ENCODE measurements at places on chromosomes 1 and 21.

DNA sequence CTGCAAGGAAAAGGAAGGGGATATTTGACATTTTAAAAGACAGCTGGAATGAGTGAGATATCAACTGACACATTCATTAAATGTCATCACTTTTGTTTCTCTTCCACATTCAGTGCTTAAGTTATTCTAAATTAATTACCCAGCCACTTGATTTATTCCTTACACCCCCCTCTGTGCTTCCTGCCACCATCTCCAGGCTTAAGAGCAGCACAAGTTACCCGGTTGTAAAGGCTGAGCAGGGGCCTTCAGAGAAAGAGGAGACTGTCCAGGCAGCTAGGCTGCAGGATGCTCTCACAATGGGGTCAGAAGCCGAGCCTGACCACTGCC is 71.4 kb downstream of the SYT6 start:
- DNase-seq: no peak

- DNase-seq: peak; percentile 74
Measured at GRCh38 chr1:19122668-19123067, 87.4 kb downstream of the UBR4 start.

- DNase-seq: no peak
Measured at GRCh38 chr1:236978740-236979139, 25.5 kb downstream of the MT1HL1 start.

DNA sequence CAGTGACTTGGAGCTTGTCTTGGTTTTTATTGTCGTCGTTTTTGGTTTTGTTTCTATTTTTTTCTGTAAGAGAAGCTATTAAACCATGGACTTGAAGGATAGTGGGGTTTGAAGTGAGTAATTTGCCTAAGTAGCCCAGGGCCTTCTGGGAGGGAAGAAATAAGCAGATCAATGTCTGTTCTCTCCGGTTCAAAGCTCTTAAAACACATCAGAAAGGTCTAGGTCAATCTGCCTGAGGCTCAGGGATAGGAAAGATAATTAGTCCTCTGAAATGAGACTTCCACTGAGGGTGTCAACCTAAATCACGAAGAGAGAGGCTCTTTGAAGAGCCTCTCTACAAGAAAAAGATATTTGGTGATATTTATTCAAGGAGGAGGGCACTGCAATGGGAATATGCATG is 178.0 kb downstream of the MATN1 start:
- no peak for DNase-seq

- DNase-seq: no peak
Measured at GRCh38 chr1:16420424-16421118, 16.7 kb downstream of the SPATA21 start.

- DNase-seq: no peak
Measured at GRCh38 chr1:59391212-59392179, 94.6 kb downstream of the FGGY start.

DNA sequence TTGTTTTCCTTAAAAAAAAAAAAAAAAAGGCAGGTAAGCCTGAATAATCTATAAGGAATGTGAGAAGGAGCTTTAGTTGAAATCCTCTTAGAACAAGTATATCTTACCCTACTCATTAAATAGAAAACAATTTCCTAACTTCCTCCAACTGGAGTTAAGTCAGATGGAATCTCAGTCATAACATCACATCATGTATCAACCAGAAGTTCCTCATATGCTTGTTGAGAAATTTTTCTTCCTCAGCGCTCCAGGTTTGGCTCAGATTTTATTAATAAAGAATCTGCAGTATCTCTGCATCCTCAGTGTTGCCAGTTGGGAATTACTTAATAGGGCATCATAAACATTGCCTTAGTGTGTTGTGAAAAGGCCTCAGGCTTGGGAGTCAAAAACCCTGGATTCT is 37.6 kb downstream of the DUSP10 start:
- no peak for DNase-seq

- DNase-seq: no peak
Measured at GRCh38 chr1:197706601-197707000, 68.7 kb downstream of the DENND1B start.

- no peak for DNase-seq
Measured at GRCh38 chr1:30856260-30856790, 52.2 kb downstream of the SDC3 start.

GRCh38 chr1:155183775-155184221 is 10.1 kb downstream of the TRIM46 start:
- DNase-seq: no peak

- DNase-seq: peak; percentile 34
Measured at GRCh38 chr1:225977937-225978748, 21.0 kb downstream of the SDE2 start.

DNA sequence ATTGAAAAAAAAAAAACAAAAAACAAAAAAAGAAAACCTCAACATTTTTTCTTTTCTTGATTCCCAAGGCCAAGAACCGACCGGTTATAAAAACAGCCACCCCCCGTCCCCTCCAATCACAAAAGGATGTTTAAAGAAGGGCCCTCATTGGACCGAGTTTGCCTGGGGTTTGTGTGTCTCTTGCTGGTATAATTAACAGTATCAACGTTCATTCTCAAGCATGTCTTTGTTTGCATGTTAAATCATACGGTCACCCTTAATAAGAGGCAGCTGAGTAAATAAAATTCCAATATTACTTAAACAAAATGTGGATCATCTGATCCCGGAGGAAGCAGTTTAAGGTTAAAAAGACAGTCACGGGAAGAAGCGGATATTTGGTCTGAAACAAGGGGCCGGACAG is 201.1 kb downstream of the PRDM2 start:
- DNase-seq: no peak

DNA sequence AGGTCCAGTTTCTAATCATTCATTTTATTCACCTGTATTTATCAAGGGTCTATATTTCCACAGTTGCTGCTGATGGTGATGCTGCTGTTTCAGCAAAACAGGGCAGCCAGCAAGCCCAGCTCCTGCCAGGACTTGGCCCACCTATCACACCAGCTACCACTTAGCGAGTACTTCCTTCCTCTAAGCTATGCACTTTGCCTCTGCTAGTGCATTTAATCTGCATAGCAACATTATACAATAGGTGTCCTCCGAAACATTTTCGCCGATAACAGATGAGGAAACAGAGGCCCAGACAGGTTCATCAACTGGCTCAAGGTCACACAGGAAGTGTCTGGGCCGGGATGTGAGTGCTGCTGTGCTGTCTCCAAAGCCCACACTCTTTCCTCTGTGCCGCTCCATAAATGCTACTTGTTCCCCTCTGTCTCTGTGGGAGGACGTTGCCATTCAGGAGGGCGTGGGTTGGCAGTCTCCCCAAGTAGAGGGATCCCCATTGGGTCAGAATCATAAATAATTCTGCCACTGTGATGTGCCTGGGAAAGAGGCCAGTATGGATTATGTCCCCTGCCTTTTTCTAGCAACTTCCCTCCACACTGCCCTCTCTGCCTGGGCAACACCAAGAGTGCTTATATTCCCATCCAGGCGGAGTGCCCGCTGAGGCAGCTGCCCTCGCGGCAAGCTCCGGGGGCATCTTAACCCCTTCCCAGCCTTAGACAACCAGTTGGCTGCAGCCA is 9.4 kb upstream of the PLEKHA6 start:
- DNase-seq: no peak
